ENCODE measurements at places on chromosomes 5 and 9. TPM values are rescaled to one million over a fixed set of nuclear protein-coding genes. Genes with fewer than 3 reads are reported as not detected.

The DNAH5 gene
- total RNA-seq = 0.17 TPM

The NR2F1 gene
- total RNA-seq = 98.7 TPM

The FUT7 gene
- total RNA-seq = not detected

The TRUB2 gene
- 16.2 TPM for total RNA-seq

The MAT2B gene
- total RNA-seq = 107 TPM

The UBLCP1 gene
- 14.8 TPM for total RNA-seq

The CACFD1 gene
- 21.4 TPM for total RNA-seq

The C9orf50 gene
- not detected for total RNA-seq

The TXNDC8 gene
- total RNA-seq = not detected
